GDM1 (cell line): ENCODE measurements at places on chromosomes 2 and 18.

GRCh38 chr18:22307528-22307927 is 110.2 kb downstream of the CTAGE1 start:
- DNase-seq, result no peak

DNA sequence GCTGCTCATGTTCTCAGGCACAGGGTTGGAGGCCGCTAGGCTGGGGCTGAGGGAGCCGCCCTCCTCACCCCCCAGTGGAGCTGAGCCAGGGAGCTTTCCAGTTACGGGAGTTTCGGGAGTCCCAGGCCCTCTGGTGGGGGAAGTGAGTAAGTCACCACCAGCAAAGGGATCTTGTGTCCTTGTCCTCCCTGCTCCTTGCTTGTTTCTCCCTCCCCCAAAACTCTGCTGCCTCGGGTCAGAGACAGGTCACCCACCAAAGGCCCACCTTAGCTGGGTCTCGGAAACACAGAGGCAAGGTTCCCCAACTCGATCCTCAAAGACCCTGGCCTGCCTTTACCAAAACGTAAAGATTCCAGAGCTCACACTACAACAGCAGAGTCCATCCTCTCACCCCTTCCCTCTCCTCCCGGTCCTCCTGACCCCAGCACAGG is 60.5 kb upstream of the POMC start:
- peak; percentile 36 for DNase-seq

- no peak for DNase-seq
Measured at GRCh38 chr18:73615506-73615905, 532.1 kb downstream of the FBXO15 start.

DNA sequence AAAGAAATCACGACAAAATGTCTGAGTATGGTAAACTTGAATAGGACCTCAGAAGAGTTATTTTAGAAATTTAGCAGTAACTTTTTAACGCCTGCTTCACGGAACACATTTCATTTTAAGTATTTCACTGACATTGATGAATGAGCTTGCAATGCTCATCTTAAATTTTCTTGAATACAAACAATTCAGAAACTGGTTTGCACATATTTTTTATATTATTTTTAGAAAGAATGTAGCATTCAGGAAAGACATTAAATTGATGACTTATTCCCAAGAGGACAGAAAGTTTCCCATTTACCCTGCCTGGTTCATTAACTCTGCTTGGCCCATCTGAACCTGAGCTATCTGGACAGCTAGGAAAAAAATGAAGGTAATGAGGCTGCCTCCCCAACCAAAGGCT is 89.3 kb downstream of the MBD2 start:
- no peak for DNase-seq

- no peak for DNase-seq
Measured at GRCh38 chr2:241658296-241658695, 20.8 kb downstream of the ATG4B start.

DNA sequence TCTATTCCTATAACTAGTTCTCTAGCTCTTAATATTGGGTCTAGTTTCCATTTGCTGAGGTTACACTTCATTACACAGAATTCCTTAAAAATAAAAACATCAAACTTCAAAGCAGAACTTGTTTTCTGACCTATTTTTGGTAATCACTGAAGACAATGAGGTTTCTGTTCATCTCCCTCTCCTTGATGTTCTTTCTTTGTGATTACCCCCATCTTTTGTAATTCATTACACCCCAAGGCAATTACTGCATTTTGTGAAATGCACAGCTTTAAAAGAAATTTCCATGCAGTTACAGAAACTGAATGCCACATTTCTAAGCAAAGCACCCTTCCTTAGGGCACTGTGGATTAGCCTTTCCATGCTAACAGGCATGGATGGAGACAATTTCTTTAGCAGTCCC is 363.2 kb upstream of the RND3 start:
- no peak for DNase-seq

DNA sequence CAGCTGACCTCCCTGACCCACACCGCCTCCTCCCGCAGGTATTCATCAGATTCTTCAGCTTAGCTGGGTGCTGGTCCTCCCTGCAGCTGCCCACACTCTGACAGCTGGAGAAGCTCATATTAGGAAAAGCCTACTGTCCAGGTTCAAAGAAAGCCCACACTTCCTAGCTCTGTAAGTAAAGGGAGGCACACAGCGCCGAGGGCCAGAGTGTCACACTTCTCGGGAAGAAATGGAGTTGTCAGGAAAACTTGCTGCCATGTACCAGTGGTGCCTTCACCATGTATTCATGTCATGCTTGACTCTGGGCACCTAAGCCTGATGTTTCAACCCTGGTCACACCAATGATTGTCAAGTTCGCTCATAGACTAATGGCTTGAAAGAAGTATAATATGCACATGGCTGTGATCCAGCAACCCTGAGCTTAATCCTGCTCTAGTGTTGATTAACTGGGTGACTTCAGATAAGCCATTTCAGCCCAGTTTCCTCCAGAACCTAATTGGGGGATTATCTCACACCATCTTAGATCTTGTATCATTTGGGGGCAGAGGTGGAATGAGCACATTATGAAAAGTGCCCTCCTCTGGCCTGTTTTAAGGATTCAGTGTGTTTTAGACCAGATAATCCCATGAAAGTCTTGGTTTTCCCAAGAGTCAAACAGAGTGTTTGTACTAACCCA is 180.3 kb upstream of the PARD3B start:
- no peak for DNase-seq

GRCh38 chr18:59461171-59461570 is 102.1 kb upstream of the LMAN1 start:
- DNase-seq, result no peak

GRCh38 chr2:100645695-100646429 is 83.1 kb downstream of the PDCL3 start:
- no peak for DNase-seq

DNA sequence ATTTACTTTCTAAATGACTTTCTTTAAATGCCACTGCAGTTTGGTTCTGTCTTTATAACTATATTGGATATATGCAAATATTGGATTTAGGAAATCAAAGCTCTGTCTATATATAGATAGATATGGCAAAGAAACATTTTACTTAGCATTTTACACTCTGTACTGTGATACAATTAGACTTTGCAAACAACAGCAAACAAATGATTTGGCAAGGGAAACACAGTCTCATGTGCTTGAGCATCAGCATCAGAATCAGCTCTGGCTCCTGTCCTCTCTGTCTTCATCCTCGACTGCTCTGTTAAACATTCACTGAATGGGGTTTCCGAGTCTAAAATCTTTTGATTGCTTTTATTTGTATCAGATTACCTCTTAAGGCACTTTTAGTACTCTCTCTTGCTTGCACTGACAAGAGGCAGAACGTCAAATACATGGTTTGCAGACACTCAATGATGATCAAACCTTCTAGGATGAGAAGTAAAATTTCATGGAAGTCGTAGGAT is 176.8 kb upstream of the LRP1B start:
- DNase-seq, result no peak

DNA sequence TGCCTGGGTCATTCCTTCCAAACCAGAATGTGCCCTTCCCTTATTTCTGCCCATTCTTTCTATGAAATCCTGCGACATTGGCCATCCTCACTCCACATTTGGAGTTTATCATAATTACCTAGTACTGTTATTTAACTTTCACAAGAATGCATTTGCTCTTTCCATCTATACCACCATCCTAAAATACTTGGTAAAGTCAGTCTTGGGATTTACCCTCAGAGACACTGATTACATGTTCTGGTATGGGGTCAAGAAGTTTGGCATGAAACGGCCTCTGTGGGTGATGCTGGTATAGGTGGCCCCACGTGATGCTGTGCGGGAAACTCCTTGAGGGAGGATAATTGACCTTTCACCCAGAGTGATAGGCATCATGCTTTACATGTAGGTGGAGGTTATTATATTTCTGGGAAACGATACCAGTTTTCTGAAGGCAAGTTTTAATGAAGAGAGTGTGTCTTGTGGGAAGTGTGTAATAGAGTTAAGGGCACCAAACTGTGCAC is 123.5 kb downstream of the FMNL2 start:
- DNase-seq, result no peak

DNA sequence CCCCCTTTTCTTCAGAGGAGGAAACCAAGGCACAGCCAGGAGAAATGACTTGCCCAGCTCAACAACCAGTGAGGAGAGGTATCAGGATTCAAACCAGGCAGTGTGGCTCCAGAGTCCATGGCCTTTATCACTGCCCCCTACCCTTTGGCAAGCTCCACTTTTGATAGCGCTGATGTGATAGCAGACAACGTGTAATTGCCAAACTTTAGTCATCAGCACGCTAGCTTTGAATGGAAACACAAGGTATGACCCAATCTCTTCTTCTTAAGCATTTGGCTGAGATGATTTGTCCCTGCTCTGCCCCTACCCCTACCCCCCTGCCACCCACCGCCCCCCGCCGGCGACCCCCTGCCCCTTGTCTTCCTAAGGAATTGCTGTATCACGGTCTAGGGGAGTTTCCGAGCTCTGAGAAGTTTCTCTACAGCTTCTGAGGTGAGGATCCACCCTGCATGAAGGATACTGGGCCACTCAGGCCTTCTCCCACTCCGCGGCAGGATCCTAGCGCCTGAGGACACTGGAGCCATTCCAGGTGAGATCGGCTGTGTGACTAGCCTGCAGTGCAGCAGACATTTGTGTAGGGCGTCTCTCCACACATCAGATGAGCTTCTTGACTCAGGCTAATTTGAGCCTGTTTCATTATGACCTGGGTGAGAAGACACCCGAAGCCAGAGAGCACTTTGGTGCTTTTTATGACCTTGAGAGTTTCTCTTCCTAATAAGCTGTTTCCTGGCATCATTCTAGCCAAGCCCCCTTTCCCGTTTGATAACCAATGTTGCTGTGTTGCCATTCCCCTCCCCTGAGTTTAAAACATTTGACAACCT is 75.1 kb upstream of the MAP4K4 start:
- DNase-seq, result no peak

DNA sequence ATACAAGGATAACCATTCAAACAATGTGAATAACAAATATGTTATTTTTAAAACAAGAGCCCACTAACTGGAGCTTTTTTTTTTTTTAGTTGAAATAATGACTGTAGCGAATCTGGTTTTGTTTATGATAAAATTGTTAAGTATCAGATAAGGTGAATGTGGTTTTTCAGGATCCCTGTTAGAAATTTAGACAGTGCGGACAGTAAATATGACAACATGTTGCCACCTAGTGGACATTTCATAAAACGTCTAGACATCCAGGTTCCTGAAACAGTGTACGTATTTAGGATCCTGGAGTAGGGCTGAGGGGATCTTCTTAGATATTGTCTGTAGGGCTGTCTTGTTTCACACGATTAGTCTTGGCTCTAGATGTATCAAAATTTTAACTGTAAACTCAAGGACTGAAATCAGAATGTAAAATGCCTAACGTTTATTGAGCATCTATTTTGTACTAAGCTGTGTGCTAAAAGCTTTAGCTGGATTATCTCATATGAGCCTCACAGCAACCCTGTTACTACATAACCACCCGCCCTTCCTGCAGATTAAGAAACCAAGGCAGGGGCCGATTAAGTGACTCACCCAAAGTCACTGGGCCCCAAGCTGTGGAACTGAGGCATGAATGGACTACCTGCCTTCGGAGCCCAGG is 23.9 kb upstream of the CCDC68 start:
- peak; percentile 16 for DNase-seq

DNA sequence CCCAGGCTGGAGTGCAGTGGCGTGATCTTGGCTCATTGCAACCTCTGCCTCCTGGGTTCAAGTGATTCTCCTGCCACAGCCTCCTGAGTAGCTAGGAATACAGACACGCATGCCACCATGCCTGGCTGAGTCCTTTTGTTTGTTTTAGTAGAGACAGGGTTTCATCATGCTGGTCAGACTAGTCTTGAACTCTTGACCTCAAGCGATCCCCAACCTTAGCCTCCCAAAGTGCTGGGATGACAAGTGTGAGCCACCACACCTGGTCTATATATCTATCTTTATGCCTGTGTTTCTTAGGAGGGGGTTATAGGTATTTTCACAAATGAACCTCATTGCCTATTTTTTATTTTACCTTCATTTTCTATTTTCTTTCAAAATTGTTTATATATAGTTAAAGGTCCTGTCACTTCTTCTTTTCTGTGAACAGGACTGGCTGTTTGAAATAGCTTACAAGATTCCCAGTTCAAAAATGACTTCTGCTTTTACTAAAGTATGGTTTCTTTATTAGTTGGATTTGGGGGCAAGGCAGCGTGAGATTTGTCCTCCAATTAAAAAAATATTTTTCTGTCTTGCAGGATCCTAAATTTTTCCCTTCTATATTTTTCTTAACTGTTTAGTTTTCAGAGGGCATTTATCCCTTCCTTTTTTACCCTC is 16.4 kb upstream of the MARCHF7 start:
- DNase-seq, result no peak

GRCh38 chr18:35174093-35174731 is 66.6 kb upstream of the ZNF397 start:
- peak; percentile 43 for DNase-seq

DNA sequence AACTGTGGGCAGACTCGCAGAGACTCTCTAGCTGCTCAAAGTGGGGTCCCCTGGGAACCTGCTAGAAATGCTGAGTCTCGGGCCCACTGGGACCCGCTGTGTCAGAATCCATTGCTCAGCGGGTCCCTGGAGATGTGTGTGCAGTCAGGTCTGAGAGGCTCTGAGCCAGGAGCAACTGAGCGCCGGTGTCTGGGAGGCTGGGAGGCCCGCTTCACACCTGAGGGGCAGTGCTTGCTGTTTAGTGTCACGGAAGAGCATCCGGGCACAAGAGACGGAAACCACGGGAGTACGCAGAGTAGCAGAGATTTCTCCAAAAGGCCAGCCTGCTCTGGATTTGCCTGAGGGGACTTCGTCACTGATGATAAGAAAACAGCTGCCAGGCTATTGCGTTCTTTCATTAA is 70.1 kb downstream of the EDAR start:
- no peak for DNase-seq

DNA sequence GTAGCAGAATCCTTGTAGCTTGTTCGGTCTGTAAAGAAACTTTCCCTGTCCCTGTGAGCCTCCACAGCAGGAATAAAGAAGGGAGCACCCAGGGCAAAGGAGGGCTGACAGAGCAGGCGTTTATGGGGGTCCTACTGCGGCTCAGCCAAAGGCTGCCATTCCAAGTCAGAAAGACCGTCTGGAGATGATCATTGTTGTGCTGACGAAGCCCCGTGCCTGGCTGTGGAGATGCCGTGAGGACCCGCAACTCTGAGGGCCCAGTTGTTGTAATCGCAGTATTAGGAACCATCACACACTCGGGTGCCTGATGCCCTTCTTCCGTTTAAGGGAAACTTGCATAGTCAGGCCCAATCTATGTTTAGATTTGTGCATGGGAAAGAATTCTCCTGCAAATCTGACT is 16.9 kb upstream of the VWA3B start:
- no peak for DNase-seq

GRCh38 chr2:182482511-182482910 is 55.7 kb upstream of the PDE1A start:
- no peak for DNase-seq

DNA sequence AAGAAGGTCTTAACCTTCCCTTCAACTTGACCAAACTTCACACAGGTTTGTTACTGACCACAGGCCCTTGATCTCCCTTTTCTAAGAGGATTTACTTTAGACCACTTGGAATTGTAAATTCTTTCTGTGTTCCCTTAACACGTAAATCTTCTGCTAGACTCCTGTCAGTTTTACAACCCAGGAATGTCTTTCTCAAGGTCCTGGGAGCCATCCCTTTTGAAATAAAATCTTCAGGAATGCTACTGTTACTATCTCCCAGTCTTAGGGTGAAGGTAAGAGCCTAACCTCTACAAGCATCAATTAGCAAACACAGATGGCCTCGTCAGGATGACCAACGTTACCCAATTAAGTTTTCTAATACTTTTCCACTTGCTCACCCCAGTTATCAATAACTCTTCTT is 182.7 kb downstream of the NRXN1 start:
- no peak for DNase-seq
